ENCODE measurements at places on chromosomes 6 and 20.

DNA sequence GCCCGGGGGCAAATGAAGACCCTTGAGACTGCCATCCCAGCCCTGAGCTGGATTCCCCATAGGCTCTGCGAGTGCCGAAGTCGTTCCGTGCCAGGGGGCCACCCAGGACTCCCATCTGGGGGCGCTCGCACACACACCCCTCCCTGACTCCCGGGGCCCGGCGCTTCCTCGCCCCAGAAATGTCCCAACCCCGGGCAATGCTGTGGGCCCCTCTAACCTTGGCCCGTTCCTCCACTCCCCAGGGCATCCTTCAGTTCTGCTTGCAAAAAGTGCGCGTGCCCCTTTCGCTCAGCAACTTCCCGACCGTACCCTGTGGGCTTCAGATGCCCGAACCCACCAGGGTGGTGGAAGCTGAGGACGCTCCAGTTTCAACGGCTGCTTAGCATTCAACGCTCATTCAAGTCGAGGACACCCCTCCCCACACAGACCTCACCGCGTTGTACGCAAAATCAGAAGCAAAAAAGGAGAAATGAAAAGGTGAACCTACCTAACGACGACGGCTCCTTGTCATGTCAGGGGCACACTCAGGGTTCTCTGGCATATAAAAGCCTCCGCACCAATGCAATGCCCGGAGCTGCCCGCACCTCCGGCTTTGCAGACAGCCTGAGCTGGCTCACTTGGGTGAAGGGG, 25.3 kb downstream of the RIPOR2 start:
- DNase-seq = peak; percentile 6

GRCh38 chr6:41040101-41040939, 1.3 kb upstream of the UNC5CL start:
- no peak for DNase-seq

DNA sequence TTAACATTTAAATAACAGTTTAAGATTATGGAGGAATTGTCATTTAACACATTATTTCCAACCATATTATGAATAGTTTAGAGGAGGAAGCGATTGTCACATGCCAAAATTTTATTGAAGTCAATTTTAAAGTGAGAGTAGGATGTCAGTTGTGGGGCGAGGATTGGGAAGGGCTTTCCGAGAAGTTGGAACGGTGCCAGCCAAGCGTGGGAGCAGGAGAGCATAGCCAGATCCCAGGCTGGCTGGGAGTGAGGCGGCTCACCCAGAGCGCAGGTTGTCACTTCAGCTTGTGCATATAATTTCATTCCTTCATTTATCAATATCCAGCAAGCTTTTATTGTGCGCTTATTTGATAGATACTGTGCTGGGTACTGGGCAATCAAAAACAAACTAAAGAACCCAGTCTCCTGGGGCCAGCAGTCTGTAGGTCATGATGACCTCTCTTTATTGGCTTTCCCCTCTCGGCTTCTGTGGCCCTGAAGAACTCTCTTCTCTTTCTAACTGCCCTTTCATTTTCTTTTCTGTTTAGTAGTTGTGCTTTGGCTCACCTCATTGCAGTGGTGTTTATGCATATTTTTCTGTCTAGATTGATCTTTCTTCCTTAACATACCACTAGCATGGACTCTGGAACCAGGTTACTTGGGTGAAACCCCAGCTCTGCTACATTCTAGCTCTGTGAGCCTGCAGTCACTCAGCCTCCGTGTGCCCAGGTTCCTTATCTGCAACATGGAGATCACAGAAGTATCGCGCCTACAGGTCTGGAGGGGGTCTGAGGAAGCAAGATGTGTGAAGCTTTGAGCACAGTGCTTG, 6.4 kb downstream of the CEP43 start:
- DNase-seq = no peak

DNA sequence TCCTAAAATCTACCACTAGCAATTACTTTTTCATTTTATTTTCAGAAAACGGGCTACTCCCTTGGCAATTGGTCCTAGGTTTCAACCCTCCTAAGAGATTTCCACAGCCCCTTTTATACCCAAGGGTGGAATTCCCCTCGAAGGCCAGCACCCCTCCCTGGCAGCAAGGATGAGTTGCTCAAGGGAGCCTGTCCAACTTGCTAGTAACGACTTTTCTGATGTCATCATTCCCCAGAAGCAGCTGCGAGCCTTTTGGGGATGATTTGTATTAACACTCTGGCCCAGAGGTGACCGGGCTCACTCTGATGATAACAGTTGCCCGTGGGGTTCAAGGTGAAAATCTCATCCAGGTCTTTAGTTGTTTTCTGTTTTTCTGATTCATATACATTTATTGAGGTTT, 30.7 kb upstream of the NAA20 start:
- no peak for DNase-seq

DNA sequence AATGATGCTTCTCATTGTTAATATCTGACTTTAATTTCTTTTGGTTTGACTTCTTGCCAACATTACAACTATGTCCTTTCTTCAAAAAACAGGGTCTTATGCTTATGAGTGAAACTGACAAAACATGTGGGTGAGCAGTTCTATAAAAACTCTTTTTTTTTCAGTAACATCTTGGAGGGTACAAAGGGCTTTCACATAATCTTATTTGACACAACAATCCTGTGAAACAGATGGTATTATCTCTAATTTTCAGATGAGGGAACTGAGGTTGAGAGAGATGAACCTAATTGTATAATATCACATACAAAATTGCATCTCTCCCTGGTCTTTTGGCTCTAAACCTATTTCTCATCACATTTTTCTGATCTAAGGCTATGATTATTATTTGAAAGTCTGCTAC, 38.3 kb downstream of the MAPK14 start:
- DNase-seq = no peak

DNA sequence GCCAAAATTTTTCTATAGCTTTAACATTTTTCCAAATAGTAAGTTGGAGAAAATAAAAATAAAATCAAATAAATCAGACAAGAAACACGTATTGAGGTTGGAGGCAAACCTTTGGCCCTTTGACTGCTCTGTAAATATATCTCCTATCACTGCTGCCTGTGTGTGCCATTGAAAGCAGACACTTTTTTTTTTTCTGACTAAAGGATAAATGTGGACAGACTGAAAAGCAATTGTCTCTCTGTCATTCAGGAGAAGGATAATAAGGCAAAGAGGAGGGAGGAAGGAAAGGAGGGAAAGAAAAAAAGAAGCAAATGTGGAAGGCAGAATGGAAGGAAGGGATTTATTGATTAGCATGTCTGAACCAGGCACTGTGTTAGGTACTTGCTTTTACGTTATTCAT, 85.2 kb upstream of the SULF2 start:
- DNase-seq = no peak

DNA sequence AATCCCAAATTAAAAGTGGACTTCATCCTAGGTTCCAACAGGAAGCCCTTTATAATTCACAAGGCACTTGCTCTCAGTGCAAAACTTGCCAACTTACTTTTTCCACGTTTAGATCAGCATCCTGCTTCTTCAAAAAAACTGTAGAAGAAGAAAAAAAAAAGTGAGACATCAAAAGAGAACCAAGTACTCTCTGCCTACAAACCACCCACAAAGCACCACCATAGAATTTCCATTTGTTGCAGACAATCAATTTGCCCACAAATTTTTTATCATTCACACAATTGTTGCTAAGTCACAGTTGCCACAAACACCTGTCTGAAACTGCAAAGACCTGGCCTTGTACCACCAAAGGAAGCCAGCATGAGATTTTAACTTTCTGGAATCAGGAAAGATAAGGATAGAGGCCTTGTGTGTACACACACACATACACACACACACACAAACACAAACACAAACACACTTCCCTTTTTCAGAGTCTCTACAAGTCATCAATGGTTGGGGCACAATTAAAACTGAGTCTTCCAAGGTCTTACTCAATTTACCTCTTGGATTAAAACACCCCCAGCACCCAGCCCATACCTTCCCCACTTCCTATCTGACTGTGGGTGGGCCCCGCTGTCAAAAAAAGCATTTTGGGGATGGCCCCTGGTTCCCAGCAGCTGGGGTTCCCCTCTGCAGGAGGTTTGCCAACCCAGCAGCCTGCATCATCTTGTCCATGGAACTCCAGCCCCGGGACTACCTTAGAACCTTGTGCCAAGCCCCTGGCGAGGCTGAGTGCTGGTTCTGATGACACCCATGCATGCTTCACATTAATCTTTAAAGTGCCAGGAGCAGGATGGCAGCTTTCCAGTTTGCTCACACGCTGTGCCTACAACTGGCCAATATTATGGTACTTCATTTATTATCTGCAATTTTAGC, 26.5 kb downstream of the FYN start:
- DNase-seq = no peak

DNA sequence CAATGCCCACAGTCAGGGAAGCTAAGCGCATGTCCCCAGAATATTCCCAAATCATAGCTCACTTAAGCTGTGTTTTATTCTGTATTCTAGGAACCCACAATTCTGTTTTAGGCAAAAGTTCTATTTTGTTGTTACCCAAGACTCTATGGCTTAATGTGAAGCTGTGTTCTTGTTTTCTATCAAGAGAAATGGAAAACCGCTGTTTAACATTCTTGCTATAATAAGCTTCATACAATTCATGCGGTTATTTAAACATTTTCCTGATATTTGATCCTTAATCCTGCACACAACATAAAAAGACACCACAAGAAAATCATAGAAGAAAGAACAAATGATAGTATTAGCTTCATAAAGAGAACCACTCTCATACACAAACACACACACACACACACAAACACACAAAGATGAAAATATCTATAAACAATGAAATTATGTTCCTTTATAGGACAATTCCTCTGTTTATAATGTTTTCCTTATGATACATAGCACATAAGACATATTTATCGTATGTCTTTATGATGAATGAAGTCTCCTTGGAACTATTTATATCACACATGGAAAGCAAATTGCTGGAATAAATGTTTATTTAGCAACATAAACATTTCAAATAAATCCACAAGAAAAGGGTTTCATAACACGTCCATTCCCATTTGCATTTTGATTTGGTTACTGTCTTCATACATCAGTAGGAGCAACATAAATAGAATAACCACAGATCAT, 16.4 kb upstream of the COL21A1 start:
- no peak for DNase-seq

DNA sequence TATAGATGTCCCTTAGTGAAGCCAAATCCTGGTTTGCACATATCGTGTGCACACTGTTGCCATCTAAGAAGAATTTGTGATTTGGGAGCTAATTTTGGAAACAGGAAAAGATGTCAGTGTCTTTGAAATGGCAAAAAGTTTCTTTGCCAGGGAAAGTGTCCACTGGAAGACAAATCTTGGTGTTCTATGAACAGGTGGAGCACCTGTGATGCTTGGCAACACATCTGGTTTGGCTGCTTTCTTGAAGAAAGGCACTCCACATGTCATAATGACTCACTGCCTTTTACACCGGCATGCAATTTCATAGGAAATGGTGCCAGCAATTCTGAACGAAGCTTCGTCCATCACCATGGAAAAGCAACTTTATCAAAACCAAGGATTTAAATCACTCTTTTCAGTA, 1040.0 kb upstream of the MAP3K7 start:
- no peak for DNase-seq

- no peak for DNase-seq
These were observed 62.4 kb upstream of the GMDS start for GRCh38 chr6:2307799-2308198.

DNA sequence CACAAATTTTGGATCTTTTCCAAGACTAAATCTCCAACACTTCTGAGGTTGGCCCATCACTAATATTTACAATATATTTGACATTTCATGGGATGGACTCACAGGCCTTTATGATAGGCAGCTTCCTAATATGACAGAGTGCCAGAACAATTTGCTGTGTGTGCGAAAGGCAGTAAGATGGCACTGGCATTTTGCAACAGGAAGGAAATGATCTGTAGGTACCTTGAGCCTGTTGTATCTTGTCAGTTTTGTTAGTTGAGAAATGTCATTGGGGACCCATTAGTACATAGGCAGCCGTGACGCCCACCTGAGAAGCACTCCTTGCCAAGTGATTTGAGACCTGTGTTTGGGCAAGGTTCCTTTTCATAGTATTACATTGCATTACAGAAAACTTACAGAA, 153.4 kb upstream of the HEY2 start:
- no peak for DNase-seq

GRCh38 chr20:58930496-58930895, 50.6 kb upstream of the NELFCD start:
- DNase-seq = no peak
